ENCODE measurements at places on chromosomes 6 and 20.

DNA sequence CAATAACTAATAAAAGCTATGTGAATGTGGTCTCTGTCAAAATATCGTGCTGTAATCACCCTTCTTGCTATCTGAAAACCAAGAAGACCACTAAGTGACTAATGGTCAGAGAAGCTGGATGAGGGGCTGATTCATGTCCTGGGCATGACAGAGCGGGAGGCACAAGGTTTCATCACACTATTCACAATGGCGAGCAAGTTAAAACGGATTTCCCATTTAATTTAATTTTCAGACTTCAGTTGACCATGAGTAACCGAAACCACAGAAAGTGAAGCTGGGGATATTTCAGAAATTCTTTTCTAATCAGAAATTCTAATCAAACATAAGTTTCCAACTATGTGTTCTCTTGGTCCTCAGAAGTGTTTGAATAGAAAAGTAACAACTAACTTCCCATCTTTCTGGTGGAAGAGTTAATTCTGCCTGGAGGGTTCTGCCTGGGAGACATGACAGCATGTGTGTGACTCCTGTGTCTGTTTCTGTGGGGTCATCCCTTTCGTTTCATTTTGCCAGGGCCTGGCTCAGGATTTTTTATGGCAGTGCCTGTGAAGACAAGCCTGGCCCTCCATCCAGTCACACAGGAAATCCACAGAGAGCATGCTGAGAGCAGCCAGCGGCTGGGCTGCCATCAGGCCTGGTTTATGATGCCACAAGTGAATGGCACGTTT is 98.9 kb downstream of the FAM120B start:
- peak; percentile 95 for DNase-seq

- DNase-seq: no peak
Observed at GRCh38 chr6:44100088-44100550, 27.1 kb downstream of the MRPL14 start.

GRCh38 chr6:170289951-170290295 is 955 bp downstream of the DLL1 start:
- no peak for DNase-seq

DNA sequence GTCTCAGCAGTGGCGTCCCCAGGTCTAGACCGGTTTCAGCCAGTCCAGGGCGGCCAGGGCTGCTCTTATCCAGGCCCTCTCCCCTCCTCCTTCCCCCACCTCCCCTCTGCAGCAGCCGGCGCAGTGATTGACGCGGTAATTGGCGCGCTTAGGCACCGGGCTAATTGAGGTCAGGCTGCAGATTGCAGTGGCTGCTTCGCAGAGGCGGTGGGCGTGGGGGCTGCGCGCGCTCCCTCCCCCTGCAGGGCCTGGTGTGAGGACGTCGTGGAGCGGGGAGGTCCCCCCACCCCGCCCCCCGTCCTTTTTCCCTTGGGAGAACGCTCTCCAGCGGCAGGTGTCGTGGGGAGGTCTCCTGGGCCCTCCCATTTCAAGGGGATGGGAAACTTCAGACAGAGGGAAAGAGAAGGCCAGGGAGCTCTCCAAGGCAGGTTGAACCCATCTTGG is 70.4 kb upstream of the BLCAP start:
- DNase-seq: no peak

GRCh38 chr6:49909563-49909962 is 43.2 kb upstream of the CRISP1 start:
- DNase-seq: no peak

DNA sequence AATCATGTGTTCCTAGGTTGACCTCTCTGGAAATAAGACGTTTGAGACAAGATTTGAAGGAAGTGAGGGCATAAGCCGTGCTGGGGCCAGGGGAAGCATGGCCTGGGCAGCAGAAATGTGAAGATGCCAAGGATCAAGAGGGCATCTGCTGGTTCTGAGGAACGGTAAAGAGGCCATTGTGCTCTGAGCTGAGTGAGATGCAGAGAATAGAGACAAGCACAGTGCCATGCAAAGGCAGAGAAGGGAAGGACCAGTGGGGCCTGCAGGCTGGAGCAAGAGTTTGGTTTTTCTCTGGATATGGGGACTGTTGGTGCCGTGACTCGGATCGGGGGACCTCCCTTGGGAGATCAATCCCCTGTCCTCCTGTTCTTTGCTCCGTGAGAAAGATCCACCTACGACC is 50.8 kb downstream of the SMPDL3A start:
- no peak for DNase-seq
